ENCODE measurements at places on chromosomes 4 and X.

DNA sequence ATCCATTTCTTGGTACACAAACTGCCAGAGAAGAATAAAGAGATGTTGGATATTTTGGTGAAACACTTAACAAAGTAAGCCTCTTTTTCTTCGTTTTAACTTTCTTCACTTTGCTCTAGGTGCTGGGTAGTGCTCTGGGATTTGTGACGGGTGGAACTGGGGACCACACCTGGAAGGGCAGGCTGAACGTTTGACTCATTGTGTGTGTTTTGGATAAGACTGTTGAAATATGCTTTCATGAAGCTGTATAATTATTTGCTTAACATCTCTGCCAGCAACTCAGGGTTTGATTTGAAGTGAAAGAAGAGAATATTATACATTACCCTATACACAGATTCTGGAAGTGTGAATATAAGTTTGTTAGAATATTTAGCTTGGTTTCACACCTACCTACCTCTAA lies 233.2 kb downstream of the ARHGAP10 start:
- no peak for DNase-seq

GRCh38 chr4:48329193-48329592 lies 12.1 kb upstream of the SLAIN2 start:
- no peak for DNase-seq

DNA sequence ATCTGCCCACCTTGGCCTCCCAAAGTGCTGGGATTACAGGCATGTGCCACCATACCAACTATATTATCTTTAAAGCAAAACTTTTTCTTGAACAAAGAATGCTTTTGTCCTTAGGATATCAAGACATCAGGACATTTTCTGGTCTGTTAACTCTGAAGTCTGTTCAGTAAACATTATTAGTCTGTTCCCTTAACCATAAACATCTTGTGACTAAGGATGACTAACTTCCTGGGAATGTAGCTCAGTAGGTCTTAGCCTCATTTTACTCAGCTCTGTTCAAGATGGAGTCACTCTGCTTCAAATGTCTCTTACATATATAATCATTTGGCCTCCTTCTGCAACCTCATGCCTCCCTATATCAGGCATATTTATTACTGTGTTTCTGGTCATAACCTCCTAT lies 122.9 kb downstream of the UBE2NL start:
- peak; percentile 65 for DNase-seq

DNA sequence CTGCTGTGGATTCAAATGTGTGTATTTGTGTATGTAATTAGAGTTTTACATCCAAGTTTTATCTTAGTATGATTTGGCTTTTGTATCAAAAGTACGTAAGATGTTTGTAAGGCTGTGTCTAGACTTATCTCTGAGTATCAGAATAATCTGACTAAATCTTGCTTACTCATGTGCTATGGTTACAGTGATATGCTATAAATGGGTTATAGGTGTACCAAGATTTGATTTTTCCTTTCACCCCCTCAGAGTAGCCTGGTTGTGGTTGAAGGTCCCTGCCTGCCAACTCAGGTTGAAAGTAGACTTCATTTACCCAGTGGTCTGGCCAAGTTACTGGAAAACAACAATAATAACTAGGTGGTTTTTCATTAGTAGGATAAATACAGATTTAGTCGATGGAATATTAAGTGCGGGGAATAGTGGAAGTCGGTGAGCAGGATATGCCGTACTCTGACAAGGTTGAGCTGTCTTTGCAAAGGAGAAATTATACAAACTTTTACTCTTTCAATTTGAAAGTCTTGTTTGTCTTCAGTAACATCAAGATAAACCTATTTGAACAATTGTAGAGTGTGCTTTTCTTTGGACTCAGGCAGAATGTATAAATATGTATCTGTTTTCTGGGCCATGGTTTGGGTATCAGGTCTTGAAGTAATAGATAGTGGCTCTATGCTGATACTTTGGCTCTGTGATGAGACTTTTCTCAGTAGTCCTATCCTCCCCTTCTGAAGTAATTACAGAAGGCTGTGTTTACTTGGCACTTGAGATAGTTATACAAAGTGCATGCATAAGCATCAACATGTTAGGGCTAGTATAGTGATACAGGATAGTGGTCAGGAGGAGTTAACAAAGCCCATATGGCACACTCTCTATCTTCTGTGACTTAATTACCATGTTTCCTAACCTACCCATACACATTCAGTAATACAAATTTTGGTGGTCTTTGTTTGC lies 23.7 kb downstream of the BMP2K start:
- DNase-seq, result no peak

DNA sequence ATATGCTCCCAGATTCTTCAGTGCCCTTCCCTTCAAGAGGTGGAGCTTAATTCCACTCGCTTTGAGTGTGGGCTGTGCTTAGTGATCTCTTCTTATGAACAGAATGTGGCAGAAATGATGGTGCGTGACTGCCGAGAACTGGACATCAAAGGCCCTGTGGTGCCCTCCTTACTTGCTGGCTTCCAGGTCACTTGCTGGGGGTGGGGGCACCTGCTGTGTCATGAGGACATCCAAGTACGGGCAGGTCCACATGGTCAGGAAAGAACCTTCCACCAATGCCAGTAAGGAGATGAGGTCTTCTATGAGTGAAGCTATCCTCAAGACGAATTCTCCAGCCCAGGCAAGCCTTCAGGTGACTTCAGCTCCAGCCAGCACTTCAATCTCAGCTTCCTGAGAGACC lies 95.8 kb downstream of the FAM53A start:
- DNase-seq, result no peak

DNA sequence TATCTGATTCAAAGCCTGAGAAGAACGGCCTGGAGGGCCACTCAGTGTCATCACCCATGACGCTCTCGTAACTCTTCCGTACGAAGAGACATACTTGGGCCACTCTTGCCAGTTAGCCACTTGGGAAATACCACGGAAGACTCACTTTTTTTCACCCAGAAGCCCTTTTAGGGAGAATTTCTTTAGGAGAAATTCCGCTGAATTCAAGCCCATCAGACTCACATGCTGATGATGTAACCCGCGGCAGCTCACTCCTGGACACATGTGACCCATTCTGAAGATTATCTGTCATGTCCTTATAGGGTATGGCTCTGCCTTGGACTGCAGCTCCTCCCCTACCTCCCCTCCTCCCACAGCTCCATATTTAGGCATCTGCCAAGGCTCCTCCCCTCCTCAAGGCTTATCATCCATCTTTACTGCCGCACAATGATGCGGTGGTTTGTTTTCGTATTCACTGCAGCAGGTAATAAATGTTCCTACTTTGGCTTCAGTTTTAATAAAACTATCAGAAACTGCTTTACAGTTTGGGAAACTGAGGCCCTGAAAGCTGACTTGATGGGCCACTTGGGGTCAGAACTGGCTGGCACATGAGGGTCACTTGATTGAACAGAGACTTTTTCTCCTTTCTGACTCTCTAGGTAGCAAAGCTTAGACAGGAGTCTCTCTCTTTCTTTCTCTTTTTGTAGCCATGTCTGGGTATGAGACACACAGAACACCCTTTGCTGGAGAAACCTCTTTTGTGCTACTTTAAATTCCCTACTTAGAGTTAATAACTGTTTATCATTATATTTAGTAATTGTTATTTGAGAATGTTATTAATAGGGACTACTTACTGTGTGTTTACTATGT lies 42.1 kb downstream of the RHOH start:
- DNase-seq, result no peak

DNA sequence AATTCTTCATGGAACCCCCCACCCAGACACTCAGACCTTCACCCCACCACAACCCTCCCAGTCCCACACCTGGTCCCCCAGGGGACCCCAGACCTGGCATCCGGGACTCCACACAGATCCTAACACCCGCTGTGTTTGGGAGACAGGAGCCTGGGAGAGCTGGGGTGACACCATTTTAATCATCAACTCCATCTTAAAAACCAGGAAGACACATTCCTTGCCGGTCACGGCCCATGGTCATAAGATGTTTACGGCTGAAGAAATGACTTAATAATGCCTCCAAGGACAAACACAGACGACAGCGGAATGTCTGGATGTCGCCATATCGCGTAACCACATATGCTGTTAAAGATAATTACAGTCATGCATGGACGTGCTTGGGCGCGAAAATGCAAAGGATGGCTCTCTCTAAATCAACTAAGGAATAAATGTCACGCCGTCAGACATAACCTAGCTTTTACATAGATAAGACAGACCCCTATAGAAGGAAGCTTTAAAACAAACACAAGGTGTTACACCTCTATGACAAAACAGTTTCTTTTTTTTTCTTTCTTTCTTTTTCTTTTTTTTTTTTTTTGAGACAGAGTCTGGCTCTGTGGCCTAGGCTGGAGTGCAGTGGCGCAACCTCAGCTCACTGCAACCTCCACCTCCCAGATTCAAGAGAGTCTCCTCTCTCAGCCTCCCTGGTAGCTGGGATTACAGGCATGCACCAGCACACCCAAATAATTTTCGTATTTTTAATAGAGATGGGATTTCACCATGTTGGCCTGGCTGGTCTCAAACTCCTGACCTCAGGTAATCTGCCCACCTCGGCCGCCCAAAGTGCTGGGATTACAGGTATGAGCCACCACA lies 2.1 kb upstream of the DHRSX start:
- DNase-seq, result no peak

GRCh38 chr4:6423575-6423974 lies 48.8 kb downstream of the PPP2R2C start:
- DNase-seq, result no peak

DNA sequence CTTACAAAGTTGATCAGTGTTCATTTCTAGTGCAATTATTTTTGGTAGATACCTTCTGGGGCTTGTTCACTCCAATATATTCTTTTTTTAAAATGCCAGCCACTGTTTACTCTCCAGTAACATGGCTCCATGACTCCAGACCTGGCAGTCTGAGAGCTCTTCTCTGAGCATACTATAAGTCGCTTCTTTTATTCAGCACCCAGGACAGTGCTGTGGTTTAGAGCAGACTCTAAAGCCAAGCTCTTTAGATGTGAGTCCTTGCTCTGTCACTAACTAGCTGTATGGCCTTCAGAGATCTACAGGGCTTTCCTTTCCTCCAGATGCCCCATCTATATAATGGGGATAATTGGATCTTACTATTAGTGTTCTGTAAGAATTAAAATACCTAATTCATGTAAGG lies 200.2 kb upstream of the FAM241A start:
- DNase-seq, result no peak

DNA sequence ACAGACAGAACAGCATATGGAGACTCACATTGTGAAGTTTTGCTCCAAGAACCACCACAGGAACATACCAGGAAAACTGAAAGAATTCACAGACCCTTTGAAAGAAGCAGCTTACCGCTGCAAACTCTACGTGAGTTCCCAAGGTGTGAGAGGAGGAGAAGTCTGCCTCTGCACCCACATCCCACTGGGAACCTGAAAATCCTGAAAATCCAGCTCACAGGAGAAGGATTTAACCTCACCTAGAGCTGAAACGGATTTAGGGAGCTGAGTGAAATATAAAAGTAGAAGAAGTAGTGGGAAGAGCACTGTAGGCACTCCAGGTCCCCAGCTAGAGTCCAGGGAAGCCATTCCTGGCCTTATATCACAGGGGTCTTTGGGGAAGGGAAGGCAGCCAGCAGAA lies 80.0 kb downstream of the FHIP1A start:
- no peak for DNase-seq

DNA sequence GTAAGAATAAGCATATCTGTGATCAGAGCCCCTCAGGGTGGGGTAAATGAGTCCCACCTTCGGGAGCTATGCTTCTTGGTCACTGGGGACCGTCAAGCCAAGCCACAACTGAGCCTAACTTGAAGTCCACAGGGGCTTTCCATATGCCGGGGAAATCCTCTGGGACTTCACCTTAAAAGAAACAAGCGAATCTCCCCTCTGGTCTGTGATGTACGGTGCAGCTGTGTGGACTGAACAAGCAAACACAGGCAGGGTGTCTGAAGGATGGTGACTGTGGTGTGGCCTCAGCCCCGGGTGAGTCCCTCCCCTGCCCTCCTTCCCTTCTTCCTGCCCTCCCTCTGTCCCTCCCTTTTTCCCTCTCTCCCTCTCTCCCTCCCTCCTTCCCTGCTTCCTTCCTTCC lies 29.7 kb upstream of the PPP2R2C start:
- no peak for DNase-seq

- DNase-seq, result peak; percentile 21
These were observed 22.6 kb downstream of the PLS3 start for GRCh38 chrX:115583496-115584004.

DNA sequence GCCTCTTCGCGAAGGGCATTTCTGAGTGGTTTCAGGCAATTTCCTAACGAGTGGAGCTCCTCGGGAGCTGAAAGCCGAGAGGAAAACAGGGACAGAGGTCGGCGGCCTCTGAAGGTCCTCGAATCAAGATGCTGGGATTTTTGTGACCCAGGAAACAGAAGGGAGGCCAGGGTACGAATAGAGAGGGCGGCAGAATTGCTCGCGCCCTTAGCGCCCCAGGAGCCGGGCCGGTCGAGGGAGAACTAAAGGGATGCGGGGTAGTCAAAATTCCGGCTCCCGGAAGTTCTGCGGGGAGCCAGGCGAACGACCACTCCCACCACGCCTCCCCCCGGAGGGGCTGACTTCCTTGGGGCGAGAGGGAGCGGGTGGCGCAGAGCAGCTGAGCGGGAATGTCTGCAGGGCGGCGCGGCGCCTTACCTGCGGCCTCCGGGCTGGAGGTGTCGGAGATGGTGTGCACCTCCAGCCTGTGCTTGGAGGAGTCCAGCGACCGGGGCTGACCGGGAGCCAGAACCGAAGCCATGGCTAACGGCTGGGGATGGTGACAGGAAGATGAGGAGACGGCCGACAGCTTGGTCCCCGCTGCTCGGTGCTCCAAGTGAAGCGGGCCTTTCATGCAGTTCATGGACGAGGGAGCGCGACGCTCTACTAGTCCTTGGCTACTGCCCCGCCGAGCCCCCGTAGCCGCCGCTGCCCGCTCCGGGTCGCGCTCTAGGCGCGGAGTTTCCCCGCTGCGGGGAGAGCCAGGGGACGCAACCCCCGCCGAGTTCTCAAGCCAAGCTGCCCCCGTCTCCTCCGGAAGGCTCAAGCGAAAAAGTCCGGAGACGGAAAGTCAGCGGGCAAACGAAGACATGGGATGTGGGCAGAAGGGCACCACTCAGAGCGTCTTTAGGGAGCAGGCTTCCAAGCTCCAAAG lies 782 bp downstream of the PITX2 start:
- peak; percentile 27 for DNase-seq

- peak; percentile 66 for DNase-seq
These were observed 66.0 kb downstream of the MANBA start for GRCh38 chr4:102694791-102695190.

DNA sequence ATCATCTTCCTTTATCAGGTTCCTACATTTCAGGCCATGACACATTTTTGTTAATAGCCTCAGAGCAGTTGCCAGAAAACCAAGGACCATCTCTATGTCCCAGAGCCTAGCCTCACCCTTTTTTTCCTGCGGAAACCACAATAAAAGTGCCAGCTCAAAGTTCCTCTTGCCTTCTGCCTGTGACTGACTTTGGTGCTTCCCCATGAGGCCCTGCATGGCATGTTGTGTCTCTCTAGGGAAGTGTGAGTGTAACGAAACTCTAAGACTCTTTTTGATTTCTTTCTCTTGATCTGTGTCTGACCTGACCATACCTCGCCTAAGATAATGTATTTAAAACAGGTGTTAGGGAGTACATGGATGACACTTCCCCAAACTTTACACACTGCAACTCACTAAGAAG lies 642.3 kb upstream of the BOD1L1 start:
- DNase-seq, result no peak

GRCh38 chr4:22969287-22969896 lies 276.7 kb downstream of the GBA3 start:
- peak; percentile 64 for DNase-seq

GRCh38 chr4:83329521-83330110 lies 5.0 kb downstream of the HPSE start:
- DNase-seq, result peak; percentile 30

- no peak for DNase-seq
These were observed 133.2 kb downstream of the ZAR1 start for GRCh38 chr4:48623182-48623780.

- peak; percentile 51 for DNase-seq
These were observed at the start of gene TCEAL1 for GRCh38 chrX:103628386-103629317. TSS of gene TCEAL1 (plus strand) at chrX:103628975. CDS start at chrX:103629917, 942 bp downstream.
